ENCODE measurements at places on chromosomes 4 and X.

DNA sequence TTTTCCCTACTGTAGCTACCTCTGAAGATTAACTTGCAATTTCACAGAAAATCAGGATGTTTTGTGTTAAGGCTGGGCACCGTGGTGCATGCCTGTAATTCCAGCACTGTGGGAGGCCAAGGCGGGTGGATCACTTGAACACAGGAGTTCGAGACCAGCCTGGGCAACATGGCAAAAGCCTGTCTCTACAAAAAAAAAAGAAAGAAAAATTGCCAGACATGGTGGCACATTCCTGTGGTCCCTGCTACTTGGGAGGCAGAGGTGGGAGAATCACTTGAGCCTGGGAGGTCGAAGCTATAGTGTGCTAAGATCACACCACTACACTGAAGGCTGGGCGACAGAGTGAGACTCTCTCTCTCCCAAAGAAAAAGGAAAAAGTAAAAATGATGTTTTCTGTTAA is 27.4 kb downstream of the APELA start:
- DNase-seq: no peak

GRCh38 chr4:17376205-17376604 is 135.7 kb downstream of the QDPR start:
- DNase-seq: no peak

DNA sequence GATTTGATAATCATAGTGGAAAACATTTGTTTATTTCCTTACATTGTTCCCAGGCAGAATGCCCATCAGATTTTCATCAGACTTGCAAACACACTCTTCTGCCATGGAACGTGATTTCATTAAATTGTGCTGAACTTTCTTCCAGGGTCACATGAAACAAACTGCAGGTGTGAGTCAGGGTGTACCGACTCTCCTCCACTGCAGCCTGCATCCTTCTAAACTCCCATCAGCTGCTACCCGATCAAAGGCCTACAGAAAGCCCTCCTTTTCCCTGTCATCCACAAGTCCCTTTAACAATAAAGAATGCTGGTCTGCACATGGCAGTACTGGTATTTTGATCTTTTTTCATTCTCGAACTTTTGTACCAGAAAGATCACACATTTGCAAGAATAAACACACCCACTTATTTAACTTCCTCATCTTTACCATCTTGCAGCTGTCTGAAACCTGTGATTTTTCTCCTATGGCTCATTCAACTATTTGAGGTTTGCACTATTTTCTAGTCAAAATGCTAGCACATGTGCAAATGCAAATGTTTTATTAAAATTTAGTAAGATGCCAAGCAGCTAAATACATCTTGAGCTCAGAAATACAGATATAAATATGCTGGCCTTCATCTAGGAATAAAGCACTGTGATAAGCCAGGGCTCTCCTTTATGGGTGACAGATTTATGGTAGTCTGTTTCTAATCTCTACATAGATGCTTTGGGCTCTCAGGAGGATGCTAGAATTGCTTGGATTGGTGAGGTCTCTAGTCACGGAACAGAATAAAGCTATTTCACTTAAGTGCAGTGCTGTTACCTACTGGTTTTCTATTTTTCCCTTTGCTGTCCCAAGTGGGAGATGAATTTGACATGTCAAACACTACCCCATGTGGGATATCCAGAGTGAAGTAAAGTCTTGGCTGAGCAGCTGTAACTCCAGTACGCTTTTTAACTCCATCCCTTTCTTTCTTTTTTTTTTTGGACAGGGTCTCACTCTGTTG is 25.8 kb upstream of the ARHGAP24 start:
- DNase-seq: no peak

DNA sequence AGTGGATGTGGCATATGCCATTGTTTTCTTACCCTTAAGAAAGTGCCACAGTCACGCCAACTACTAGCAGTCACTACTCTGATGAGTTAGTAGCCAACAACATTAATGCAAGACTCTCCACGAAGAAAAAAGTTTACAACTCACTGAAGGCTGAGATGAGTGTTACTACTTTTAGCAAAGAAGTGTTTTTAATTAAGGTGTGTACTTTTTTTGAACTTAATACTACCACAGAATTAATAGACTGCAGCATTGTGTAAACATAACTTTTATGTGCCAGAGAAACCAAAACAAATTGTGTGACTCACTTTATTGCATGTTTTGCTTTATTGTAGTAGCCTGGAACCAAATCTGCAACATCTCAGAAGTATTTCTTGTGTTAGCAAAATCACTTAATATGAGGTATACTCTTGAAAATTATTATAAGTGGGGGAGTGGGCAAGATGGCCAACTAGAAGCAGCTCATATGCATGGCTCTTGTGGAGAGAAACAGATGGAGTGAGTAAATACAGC is 2.2 kb upstream of the UGT2B4 start:
- DNase-seq: no peak

DNA sequence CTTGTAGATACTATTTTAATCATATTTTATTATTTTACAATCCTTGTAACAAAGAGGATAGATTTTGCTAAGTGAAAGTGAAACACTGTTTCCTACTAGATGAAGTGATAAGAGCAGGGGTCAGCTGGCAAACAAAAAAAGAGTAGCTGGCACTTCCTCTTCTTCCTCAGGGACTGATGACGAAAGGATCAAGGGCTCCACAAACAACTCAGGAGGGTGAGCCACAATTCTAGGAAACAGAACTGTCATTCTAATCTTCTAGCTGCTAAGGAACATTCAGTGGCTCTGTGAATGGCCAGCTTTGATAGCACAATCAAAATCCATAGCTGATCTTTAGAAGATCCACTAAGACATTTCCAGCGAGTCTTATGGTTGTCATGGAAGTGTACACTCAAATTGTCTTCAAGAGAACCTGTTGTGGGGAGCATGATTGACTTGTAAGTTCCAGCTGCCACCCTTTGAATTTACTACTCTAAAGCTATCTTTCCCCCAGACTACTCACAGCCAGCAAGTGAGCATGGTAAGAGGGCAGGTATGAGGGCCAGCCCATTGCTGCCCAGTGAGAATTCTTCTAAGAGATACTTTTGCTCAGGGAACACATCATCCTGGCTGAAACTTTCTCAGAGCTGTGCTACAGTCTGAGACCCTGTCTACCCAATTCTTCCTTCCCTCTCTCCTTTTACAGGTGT is 275.7 kb upstream of the RASGEF1B start:
- DNase-seq: no peak

DNA sequence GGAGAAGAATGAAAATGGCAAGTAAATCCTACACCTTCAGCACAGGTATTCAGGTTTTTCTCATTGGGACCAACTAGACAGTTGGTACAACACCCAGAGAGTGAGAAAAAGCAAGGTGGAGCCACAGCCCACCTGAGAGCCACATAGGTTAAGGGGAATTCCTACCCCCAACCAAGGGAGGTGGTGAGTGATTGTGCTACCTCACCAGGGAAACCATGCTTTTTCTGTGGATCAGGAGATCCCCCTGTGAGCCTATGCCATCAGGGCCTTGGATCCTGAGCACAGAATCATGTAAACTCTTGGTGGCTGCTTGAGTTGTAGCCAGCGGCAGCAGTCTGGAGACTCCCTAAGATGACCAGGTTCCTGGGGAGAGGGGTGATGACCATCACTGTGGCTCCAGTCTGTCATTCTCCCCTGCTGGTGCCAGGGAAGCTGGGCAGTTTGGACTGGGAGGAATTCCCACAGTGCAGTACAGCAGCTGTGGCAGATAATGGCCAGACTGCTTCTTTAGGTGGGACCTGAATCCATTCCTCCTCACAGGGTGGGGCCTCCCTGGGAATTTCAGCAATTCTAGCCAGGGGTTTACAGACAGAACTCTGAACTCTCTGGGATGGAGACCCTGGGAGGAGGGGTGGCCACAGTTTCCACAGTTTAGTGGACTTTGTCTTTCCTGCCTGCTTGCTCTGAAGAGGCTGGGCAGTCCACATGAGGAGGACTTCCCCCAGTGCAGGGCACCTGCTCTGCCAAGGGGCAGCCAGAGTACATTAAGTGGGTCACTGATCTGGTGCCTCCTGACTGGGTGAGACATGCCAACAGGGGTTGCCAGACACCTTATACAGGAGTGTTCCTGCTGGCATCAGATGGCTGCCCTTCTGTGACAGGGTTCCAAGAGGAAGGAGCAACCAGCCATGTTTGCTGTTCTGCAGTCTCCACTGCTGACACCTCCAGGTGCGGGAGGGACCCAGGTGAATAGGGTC is 43.2 kb downstream of the PARM1 start:
- DNase-seq: no peak

- DNase-seq: no peak
These were observed 37.4 kb downstream of the LHFPL1 start for GRCh38 chrX:112642349-112642748.

- DNase-seq: no peak
These were observed 144.7 kb downstream of the DCK start for GRCh38 chr4:71138007-71138615.

DNA sequence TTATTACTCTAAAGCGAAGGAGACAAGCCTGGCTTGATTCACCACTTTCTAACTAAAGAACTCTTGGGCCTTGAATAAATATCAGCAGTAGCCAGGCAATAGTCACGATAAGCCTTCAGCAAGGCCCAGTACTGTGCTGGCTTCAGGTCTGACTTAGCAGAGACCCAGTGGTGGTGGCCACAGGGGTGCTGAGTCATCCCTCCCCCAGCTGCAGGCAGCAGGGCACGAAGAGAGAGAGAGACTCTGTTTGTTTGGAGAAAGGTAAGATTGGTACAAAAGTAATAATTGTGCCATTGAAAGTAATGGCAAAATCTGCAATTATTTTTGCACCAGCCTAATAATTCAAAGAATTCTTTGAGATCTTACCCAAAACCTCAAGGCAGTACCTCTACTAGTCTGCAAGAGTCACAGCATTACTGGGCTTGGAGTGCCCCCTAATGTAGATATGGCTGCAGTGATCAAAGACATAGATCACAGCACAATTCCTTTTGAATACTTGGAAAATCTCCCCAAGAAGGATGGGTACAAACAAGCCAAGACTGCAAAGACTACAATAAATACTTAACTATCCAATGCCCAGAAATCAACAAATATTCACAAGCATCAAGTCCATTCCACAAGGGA is 159.5 kb upstream of the USP38 start:
- no peak for DNase-seq

- DNase-seq: no peak
These were observed 271.8 kb upstream of the GK2 start for GRCh38 chr4:79679859-79680258.

- no peak for DNase-seq
These were observed 25.4 kb downstream of the ELOVL6 start for GRCh38 chr4:110172972-110173371.

DNA sequence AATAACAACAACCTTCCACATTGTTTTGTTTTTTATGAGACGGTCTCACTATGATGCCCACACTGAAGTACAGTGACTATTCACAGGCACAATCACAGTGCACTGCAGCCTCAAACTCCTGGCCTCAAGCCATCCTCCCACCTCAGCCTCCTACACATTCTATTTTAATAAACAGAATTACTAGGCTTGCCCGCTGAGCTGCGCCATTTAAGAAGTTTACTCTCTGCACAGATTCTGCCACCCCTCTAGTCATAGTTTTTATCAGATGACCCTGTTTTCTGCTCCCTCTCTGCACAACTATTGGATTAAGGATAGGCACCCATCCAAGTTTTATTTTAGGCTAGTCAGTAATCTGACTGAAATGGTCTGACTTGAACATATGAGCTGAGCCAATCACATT is 11.3 kb upstream of the COX18 start:
- DNase-seq: no peak

- no peak for DNase-seq
These were observed 56.2 kb upstream of the RAPGEF2 start for GRCh38 chr4:159046683-159047082.

DNA sequence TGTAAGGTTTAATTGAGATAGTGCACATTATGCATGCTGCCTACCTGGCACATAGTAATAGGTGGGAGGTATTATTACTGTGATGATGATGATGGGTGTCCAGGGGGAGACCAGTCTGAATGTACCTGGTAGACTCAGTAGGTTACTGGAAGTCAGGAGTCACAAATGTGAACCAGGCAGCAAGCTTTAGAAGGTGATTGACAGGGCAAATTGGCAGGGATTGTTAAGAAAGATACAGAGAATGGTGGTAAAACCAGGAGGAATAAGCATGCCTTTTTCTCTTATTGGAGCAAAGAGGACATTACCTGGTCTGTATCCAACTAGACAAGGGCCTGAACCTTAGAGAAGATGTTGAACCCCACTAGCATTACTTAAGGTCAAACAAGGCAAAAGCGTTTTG is 108.1 kb downstream of the ANXA3 start:
- no peak for DNase-seq

DNA sequence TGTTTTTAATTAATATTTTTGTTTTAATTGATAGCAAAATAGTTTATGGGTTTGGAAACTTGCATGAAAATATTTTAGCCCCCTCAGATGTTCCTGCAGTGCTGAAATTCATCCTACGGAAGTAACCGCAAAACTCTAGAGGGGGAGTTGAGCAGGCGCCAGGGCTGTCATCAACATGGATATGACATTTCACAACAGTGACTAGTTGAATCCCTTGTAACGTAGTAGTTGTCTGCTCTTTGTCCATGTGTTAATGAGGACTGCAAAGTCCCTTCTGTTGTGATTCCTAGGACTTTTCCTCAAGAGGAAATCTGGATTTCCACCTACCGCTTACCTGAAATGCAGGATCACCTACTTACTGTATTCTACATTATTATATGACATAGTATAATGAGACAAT is 40.4 kb downstream of the MAP7D3 start:
- DNase-seq: no peak

- DNase-seq: no peak
These were observed 14.2 kb downstream of the GRPR start for GRCh38 chrX:16137416-16138107.

DNA sequence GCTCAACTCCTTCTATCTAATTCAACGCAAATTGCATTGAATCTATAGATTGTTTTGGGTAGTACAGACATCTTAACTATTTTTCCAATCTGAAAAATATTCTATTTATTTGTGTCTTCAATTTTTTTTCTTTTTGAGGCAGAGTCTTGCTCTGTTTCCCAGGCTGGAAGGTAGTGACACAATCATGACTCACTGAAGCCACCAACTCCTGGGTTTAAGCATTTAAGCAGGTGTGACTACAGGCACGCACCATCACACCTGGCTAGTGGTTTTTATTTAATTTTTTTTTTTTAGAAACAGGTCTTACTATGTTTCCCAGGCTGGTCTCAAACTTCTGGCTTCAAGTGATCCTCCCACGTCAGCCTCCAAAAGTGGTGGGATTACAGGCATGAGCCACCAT is 98.3 kb downstream of the GK start:
- DNase-seq: no peak

GRCh38 chr4:55021214-55021613 is 104.2 kb downstream of the KDR start:
- no peak for DNase-seq

Data from stimulated activated CD4-positive, alpha-beta T cell treated with anti-CD3 and anti-CD28 coated beads, Interleukin-15, amount 100 ng/mL, for 1 hour (primary cell).